ENCODE measurements at places on chromosomes 7 and 10.

DNA sequence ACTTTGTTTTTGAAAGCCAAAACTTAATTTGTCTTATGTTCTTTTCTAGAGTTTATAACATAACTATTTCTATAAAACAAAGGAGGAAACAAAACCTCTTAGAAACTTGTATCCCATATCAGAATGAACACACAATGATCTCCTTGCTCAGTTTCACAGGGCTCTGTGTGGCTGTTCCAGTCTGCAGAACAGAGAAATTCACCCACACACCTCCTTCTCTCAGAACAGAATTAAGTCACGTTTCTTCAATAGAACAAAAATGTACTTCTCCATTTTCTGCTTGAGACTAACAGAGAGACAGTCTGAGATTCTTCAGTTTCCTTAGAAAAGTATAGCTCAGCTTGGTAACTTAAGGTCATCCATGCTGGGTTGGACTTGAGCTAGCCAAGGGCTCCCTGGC is 15.8 kb upstream of the DOCK1 start:
- DNase-seq: no peak

- no peak for DNase-seq
Observed at GRCh38 chr7:34361663-34362250, 296.3 kb upstream of the NPSR1 start.

DNA sequence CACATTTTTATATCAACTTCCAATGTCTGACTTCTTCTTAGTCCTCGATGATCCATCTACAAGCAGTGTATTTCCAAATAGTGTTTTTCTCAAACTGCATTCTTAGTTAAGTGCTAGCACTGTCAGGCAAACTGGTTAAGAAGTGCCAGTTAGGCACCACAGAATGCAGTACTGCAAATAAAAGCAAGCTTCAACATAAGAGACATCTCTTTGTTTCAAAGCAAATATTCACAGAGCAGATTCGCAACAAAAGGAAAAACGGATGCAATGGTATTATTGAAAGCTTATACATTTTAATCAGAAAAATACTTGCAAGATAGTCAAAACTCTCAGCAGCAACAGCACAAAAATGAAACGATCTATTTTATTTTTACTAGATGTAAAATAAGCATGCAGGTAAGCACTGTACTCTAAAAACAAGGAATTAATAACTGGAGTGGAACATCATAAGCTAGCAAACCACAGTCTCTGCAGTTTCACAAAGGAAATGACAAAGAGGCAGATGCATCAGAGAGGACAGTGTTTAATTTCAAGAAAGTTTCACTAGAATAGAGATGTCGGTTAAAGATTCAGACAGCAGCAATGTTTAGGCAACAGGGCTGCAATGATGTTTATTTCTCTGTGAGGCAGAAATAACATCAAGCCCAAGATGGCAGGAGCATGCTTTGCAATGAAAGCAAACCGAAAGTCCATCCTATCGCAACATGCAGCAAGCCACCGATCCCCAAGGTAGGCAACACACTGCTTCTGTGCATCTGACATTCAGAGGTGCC is 82.0 kb downstream of the FGFR2 start:
- no peak for DNase-seq

DNA sequence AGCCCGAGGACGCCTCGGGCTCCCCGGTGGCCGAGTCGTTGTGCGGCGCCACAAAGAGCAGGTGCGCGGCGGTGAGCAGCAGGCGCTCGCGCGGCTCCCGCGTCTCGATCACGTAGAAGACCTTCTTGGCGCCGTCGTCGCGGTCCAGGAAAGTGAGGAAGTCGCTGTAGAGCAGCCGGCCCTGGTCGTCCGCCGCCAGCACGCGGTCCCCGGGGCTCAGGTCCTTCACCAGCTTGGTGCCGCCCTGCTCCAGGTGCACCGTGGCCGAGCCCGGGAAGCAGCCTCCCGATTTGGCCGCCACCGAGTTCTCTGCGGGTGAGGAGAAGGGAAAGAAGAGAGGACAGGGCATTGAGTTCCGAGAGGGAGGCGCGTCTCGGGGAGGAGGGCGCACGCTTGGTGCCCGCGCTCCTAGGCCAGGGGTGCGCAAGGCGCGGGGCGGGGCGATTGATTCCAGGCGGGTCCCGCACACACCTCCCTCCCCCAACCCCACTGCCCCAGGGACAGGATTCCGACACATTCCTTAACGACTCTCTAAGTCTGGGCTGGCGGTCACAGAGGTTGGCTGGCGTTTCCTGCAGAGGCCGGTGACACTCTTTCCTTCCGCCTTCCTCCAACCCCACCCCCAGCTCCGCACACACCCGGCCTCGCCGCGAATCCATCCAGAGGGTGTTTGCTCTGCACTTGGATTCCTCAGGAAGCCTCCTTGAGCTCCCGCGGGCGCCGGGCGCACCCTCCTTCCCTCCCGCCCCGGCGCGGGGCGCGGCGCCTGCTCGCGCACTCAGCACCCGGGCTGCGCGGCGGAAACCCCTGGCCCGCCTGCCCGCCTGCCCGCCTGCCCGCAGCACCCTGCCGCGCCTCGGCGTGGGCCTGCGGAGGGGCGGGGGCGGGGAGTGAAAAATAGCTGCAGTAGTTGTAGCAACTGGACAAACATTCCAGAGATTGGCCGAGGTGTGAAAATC is 8.6 kb downstream of the SHH start:
- peak; percentile 62 for DNase-seq

DNA sequence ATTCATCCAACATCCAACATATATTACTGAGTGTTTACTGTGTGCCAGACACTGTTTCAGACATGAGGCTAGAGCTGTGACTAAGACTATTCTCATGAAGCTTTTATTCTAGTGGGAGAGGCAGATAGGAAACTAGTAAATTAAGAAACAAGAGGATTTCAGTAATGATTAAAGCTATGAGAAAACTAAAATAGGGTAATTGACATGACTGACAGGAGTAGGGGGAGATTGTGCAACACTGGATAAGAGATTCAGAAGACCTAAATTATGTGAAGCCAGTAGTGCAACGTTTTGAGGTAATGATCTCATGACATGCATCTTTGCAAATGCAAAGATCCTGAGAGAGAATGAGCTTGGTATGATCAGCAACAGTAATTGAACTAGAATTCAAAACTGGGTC is 48.6 kb upstream of the MKLN1 start:
- no peak for DNase-seq

DNA sequence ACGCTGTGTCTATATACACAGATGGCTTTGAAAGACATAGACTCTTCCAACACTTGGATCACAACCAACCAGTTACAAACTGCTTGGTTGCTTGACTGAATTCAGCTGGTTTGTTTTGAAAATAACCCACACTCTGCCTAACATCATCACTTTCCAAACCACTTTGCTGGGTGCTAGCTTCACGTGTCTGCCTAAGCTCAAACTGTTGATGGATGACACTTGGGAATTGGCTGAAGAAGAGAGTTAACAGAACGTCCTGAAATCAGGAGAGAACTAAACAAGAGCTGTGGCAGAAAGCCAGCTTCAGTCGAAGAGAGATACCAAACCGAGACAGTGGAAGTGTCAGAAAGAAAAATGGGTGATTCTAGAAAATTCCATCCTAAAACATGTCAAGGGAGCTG is 420.8 kb upstream of the AUTS2 start:
- DNase-seq: no peak

DNA sequence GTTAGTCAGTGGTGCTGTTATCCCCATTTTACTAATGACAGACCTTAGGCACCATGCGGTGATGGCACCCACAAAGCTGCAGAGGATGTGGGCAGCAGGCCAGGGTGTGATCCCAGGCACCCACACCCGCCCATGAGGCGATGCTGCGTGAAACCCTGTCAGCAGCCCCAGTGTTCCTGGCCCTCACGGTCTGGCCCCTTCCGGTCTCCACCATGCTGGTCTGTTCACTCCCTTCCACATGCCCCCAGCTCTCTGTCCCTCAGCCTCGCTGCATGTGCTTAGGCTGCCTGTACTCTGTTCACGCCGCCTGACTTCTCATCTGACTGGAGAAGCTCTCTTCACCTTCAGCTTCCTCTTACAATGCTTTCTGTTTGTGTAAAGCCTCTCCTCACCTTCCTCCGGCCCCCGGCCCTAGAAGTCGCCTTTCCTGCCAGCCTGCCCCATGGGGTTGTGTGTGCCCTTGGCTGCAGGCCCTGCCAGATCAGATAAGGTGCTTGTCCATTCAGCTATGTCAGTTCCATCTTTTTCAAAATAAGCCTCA is 17.6 kb upstream of the ORAI2 start:
- no peak for DNase-seq

DNA sequence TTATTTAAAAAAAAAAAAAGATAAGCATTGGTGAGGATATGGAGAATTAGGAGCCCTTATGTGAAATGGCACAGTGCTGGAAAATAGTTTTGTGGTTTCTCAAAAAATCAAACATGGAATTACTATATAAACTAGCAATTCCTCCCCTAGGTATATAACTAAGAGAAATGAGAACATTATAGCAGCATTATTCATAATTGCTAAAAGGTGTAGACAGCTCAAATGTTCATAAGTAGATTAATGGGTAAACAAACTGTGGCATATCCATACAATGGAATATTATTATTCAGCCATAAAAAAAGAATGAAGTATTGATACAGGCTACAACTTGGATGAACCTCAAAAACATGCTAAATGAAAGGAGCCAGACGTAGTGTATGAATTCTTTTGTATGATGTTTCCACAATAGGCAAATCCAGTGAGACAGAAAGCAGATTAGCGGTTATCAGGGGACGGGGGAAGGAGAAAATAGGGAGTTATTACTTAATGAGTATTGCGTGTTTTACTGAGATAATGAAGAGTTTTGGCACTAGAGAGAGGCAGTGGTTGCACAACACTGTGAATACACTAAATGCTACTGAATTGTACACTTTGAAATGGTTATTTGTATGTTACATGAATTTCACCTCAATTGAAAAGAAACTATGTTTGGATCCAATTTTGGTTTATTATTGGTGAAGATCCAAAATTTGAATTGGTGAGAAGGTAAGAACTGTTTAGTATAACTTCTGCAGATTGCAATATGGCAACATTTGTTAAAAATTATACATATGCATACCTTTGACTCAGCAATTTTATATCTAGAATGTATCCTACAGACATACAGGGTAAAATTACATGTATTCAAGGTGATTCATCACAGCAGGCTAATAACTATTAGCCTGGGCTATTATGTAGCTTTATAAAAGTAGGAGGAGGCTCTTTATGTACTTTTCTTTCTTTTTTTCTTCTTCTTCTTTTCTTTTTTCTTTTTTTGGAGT is 69.7 kb downstream of the VCL start:
- no peak for DNase-seq

DNA sequence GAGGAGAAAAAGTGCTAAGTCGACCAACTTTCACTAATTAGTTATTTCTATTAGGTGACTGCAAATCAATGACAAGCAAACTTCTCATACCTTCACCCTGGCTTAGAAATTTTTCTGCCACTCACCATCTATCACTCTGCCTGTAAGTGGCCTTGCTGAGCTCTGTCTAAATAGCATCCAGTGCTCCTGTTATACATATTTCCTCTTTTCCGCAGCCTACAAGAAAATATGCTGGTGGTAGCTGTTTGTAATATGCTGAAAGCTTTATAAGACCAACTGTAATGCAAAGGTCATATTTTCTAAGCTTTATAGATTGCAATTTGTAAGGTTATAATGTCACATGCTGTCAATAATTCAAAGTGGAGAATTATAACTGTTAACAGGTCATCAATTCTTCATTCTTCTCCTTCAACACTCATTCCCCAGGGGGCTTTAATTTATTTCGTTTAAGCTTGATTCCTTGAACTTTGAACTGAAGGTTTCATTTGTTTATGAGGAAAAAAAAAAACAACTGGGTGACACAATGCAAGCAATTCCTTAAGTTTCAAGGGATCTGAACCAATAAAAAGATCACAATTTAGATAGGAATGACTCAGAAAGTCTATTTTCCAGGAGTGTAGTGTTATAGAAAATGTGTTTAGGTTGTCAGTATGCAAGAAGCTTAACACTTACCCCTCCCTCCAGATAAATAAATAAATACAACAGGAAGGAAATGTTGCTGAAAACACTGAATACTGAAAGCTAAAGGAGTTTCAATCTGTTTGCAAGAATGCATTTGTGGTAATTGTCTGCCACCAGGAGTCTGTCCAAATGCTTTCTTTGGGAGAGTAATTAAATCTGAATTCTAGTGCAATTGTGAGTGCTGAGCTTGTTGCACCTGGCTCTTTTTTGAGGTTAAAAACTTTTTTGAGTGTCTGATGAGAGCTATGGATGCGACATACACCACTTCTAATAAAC is 183.7 kb downstream of the SORCS1 start:
- peak; percentile 50 for DNase-seq

GRCh38 chr10:31383810-31384588 is 65.0 kb downstream of the ZEB1 start:
- no peak for DNase-seq

- no peak for DNase-seq
Observed at GRCh38 chr7:92740700-92741126, 95.7 kb downstream of the CDK6 start.

DNA sequence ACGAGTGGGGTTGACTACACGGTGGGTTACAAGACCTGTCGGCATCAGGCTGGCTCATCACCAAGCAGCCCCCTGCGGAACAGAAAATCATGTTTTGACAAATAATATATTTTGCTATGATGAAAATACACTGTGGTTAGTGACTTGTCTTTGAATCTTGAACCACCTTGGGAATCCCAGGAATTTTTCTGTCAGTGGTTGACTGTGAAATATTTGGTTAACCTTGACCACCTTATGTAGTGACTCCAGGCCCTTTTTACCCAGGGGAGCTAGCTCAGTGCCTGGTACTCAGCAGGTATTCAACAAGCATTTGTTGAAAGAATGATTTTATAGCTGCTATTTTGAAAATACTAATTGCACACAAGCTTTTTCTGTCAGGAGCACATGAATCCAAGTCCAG is 406.0 kb downstream of the PHF14 start:
- DNase-seq: no peak

DNA sequence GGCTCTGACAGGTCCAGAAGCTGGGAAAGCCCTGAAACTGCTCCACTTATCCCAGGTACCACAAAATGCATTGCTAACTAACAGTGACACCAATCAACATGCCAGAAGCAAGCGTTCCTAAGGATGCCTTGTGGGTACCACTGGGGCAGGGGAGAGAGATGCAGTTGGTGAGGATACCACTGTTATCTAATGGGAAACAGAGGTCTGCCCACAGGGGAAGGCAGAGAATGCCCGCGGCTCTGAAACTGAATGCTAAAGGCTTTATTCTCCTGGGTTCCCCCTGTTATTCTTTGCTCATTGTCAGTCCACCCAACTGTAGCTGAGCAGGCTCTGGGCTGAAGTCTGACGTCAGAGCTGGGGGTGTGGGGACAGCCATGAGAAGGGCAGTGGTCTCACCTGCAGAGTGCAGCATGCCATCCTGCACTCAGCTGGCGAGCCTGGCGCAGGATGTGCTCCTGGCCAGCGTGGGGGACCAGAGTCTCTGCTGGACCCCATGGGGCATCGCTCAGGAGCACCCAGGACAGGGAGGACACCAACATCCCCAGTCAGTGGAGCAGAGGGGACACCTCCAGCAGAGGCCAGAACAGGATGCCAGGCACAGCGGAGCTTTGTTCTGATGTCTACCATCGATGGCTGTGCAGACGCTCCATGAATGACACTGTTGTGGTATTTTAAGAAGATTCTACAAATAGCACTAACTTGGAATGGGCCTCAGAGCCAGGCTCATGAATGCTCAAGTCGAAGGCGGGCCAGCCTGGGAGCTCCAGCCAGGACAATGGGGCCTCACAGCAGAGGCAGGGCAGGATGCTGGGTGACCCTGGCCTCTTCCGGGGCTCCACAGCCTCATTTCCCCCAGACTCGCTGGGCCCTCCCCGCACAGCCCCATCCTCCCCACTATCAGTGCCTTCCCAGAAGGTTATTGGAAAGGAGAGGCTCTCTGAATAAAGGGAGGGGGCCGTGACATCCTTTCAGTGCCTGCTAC is 95.8 kb downstream of the ARHGAP22 start:
- DNase-seq: no peak

GRCh38 chr10:110407301-110408170 is 90.2 kb upstream of the DUSP5 start:
- DNase-seq: no peak
